Hindlimb muscle (tissue), 1 donor: ENCODE measurements at places on chromosomes 5 and 9.

DNA sequence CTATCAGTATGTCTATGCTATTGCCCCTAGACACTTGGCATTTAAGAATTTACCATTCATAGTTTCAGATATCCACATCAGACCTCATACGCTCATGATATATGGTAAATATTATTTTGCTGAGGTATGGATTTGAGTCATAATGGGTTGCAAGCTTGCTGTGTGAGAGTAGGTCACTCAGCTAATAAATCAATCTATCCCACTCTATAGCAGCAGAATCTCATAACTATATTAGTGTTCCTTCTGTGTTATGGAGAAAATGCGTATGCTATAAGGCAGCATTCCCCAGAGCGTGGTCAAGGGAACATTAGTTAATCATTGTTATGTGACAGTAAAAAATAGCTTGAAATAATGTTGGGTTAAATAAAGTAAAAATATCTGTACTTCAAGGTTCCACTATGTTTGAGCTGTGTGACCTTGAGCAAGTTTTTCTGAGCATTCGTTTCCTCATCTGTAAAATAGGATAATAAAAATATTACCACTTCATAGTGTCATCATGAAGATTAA is 7.7 kb downstream of the TRIM32 start:
- no peak for DNase-seq

DNA sequence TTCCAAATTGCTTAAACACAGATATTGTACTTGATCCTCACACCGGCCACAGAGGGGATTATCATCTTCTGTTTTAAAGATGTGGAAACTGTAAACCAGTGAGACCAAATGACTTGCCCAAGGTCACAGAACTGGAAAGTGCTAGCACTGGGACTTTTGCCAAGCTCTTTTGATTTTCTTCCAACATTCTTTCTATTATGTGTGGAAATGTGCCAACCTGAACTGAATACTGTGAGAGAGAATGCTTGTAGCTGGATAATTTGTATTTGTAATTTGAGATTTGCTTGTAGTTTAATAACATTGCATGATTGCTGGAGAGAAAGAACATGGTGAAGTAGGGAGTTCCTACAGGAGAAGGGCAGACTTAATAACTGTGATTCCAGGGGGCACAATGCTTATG is 977.9 kb upstream of the NUDT12 start:
- peak; percentile 68 for DNase-seq

- no peak for DNase-seq
Observed at GRCh38 chr9:130478736-130479575, 34.2 kb downstream of the ASS1 start.

GRCh38 chr9:123174887-123175518 is 93.4 kb downstream of the STRBP start:
- no peak for DNase-seq

DNA sequence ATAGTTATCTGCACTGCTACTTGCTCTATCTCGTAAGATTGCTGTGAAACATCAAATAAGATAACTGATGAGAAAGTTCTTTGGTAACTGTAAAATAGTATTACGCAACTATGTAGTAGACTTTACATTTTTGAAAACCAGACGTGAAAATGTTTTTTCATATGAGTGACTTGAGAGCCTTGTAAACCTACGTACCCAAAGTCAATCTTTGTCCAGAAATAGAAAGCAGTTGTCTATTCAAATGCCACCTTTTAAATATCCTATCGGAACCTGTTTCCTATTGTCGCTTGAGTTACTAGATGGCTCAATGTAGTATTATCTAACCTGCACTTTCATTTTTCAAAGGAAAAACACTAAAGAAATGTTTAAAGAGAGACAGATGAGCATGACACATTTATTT is 1.6 kb downstream of the FNIP1 start:
- no peak for DNase-seq

DNA sequence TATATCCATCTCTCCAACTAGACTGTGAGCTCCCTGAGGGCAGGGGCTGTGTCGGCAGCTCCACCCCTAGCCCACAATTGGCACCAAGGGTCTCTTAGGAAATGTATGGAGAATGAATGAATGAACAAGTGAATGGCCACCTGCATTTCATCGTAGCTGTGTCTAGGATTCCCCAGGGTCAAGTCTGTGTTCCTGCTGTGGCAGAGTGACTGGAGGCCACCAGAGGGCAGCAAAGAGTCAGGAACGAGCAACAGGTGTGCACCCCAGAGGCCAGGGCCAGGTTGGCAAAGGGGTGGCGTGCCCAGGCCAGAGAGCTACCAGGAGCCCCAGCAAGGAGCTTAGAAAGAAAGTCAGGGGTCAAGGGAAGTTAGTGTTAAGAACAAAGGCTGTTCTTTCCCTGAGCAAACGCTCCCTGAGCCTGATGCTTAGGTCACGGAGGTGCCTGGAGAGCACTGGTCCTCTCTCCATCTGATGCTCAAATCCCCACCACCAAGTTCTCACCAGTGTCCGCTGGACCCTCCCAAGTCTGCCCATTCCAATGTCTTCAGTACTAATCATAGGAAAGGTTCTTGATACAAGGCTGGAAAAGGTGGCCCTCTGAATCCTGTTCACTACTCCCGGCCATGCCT is 160.7 kb downstream of the PAX5 start:
- no peak for DNase-seq

DNA sequence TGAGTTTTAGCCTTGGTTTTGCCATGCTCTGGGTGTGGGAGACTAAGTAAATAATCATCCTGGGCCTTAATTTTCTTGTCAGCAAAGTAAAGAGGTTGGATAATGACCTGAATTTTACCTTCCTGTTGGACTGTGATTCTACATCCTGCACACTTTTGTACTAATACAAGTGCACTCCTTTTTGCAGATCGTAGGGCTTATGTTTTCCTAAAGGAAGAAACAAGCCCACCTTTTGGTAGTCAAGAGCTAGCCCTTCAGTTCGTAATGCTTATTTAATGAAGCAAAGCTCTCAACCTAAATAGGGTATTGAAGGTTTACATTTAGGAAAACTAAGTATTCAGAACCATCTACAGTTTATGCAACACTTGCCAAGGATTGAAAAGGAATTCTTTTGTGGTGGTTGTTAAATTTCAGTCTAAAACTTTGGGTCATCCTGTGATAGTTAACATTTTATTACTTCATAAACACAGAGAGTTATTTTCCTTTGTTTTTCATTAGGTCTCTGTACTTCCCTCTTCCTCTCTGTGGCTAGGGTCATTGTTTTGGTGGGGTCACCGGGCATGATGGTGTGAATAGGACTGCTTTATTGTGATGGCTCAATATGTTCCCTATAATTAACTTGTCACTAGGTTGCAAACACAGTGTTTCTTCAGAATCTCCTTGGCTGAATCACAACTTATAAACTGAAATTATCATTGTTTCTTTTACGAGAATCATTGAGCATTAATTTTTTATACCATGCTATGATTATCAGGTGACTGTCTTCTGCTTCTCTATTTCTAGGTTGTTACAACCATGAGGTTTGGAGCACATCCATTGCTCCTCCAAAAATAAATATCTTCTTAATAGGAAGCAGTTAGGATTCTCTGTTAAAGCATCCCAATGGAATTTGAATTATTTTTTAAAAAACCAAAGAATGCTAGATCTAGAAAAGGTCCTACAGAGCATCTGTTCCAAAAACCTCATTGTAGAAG is 28.5 kb downstream of the SPINK5 start:
- no peak for DNase-seq

GRCh38 chr5:159441441-159441840 is 111.2 kb upstream of the IL12B start:
- no peak for DNase-seq

- no peak for DNase-seq
Observed at GRCh38 chr5:16690243-16690852, 73.6 kb upstream of the RETREG1 start.

- DNase-seq, result no peak
Observed at GRCh38 chr5:94778299-94778698, 159.8 kb downstream of the SLF1 start.

DNA sequence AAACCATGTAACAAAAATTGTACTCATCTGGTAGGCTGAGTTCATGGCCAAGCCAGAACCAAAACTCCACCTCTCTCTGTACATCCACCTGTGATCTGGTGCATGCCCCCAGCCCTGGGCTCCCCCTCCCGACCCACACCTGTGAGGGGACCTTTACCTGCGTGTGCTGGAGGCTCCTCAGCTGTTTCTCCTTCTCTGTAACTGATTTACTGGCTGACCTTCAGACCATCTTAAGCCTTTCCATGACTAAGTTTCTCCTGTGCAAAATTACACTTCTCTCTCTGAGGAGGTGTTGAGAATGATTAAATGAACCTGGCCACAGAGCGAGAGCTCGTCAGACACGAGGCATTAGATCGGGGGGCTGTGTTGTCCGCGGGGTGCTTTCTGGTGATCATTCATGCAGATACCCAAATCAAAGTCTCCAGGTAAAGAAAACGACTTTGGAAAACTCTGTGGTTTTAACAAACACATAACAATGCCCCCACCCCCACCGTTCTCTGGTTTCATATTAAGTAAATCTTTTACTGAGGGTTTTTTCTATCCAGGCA is 136.4 kb downstream of the SEMA5A start:
- DNase-seq, result no peak

DNA sequence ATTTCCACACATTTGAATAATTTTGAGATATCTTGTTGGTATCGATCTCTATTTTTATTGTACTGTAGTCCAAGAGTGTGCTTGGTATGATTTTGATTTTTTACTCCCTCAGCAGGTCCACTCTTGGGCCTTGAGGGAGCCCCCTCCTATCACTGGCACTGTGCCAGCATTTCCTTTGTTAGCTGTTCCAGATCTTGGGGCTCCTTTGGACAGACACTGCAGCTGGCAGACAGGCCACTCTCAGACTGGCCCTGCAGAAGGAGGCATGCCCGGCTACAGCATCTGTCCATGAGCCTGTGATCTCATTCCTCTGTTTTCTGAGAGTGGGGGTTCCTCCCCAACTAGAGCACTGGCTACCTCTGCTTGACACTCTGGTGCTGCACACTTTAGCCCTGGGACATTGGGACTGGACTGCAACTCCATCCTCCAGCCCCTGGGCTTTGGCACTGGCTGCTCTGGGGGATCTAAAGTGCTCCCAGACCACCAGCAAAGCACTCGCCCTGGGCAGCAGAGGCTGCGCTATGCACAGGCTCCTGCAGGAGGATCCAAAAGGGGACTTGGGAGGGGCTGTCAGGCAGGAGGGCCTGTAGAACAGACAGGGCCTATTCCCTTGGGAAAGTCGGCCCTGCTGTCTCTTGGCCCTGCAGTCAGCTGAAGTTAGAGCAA is 271.3 kb upstream of the DMAC1 start:
- DNase-seq, result no peak

- no peak for DNase-seq
Observed at GRCh38 chr5:143008809-143009521, 238.8 kb downstream of the ARHGAP26 start.

DNA sequence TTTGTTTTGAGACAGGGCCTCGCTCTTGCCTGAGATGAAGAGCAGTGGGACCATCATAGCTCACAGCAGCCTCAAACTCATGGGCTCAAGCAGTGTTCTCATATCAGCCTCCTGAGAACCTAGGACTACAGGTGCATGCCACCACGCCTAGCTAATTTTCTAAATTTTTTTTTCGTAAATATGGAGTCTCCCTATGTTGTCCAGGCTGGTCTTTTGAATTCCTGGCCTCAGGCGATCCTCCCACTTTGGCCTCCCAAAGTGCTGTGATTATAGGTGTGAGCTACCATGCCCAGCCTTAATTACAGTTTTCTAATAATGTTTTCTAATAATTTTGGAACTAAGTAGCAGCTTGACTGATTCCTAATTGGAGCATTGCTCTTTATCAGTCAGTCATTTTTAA is 15.1 kb downstream of the GAPVD1 start:
- no peak for DNase-seq
